ENCODE measurements at places on chromosomes 2 and 18.

DNA sequence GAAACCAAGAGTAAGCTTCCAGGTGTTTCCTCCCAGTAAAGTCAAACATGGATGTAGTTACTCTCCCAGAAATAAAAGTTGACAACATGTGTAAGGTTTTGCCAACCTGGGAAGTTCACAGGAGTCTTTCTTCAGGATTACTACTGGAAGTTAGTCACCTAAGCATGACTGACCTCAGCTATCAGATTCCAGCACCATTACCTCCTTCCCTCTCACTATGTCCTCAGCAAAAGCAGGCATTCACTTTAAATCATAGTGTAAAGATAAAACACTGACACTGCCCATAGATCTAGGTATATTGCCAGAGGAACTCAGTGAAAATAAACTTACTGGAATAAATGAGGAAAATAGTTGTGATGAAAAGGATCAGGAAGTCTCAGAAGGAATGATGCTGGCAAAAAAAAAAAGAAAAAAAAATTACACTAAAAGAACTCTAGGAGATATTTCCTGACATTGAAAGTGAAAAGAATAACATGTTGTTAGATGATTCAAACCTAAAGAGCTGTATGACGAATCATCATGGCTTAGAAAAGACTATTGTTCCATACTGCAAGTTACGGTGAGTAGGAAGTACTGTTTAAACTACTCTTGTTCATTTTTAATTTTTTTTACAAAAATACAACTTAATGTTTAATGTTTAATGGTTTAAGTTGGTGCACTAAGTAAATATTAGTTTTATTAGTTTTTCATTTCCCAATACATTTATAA lies 484.5 kb upstream of the ZNF804A start:
- DNase-seq, result no peak

DNA sequence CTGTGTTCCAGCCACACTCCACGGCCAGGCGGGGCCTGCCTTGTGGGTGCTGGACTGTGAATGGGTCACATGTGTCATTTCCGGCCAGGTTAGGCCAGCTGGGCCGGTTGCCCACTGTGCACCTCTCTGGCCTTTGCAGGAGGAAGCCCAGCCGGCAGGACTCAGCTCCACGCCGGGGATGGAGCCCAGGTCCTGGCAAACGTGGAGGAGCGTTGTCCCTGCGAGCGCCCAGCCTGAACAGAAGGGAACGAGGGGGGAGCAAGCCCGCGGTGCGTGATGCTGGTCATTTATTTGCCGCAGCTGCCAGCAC lies 152.9 kb downstream of the PXDN start:
- no peak for DNase-seq

- no peak for DNase-seq
Observed at GRCh38 chr2:202821206-202822160, 50.1 kb downstream of the ICA1L start.

DNA sequence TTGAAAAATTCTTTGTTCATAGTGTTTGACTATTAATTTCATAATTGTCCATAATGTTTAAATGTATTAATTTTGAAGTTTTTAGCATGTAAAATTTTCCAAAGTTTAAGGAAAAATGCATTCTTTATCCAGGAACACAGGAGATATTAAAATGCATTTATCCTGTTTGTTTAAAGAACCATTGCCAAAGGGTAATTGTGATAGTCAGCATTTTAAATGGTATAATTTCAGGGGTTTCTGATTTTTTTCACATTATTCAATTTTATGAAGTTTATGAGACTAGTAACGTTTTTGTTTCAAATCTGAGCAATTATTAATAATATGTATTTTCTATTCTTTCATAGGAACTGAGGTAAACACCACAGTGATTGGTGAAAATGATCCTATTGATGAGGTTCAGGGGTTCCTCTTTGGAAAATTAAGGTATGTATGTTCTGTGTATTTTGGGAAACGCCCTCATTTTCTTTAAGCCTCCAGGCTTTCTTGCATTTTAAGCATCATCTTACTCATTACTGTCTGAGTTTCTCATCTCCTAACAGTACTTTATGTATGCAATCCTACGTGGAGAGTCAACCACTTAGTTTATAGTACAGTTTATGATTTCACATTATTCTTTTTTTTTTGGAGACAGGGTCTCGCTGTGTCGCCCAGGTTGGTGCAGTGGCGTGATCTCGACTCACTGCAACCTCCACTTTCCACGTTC lies 25.1 kb downstream of the UGGT1 start:
- no peak for DNase-seq

- DNase-seq, result no peak
Observed at GRCh38 chr2:70516596-70516995, 37.0 kb downstream of the TGFA start.
